ENCODE measurements at places on chromosomes 1 and 21.
A peak's percentile ranks its signal among the peaks of the same experiment; 100 is the strongest.

DNA sequence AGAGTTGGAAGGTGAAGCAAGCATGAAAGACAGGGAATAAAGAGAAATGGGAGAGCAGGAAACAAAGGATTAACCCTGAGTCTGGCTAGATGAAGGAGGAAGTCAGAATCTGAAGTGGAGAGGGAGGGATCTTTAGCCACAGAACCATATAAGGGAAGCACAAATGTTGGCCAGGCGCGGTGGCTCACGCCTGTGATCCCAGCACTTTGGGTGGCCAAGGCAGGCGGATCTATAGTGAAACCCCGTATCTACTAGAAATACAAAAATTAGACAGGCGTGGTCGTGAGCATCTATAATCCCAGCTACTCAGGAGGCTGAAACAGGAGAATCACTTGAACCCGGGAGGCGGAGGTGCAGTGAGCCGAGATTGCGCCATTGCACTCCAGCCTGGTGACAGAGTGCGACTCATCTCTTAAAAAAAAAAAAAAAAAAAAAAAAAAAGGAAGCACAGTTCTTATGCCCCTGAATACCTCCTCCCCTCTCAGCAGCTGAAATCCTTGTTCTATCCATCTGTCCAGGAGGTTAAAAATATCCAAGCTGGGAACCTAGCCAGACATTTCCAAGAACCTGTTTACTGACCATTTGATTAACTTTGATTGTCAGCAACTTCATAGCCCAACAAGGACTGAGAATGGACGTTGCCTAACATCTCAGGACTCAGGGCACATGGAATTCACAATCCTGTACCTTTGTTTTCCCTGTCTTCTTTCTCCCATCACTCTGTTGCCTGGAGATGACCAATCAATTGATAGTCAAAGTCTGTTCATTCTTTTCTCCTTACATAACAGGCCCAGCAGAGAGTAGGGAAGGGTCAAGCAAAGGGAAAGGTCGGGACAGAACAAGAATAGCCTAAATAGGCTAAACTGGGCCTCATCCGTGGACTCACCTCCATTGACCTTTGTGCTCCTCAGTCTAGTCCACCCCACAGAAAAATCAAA lies 10.6 kb downstream of the TXNIP start:
- peak; percentile 97 for DNase-seq

- peak; percentile 50 for DNase-seq
Measured at GRCh38 chr1:30911059-30911954, 2.7 kb upstream of the SDC3 start.

DNA sequence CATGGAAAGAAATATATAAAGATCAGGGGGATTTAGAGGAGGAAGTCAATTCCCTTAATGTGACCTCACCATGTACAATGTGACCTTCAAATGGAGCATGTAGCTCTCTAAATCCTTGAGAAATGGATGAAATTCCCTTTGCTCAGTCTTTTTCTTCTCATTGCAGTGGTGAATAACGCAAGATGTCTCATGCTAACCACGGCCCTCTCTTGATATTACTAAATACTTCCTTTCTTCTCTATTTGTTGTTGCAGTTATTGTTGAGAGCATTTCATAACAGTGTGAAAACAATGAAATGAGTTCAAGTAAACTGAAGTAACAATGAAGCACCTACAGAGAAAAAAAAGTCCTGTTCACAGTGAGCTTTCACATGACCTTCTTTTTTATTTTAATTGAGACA lies 55.6 kb downstream of the ZNF281 start:
- DNase-seq = no peak

GRCh38 chr21:26079366-26079765 lies 91.2 kb downstream of the APP start:
- DNase-seq = no peak

DNA sequence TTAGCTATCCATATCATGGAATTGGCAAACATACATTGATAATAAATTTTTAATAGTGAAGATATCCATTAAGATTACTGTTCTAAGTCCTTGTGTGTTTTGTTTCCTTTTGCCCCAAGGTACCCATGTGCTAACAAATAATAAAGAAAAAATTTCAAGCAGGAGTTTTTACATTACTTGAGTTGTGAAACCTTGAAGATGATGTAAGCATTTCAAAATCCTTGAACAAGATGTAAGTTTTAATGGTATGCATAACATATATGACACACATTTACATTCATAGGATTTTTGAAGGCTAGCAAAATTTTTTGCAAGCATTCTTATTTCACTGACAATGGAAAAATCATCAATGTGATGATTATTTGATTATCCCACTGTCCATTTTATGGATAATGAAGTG lies 10.9 kb upstream of the ELAVL4 start:
- DNase-seq = no peak

DNA sequence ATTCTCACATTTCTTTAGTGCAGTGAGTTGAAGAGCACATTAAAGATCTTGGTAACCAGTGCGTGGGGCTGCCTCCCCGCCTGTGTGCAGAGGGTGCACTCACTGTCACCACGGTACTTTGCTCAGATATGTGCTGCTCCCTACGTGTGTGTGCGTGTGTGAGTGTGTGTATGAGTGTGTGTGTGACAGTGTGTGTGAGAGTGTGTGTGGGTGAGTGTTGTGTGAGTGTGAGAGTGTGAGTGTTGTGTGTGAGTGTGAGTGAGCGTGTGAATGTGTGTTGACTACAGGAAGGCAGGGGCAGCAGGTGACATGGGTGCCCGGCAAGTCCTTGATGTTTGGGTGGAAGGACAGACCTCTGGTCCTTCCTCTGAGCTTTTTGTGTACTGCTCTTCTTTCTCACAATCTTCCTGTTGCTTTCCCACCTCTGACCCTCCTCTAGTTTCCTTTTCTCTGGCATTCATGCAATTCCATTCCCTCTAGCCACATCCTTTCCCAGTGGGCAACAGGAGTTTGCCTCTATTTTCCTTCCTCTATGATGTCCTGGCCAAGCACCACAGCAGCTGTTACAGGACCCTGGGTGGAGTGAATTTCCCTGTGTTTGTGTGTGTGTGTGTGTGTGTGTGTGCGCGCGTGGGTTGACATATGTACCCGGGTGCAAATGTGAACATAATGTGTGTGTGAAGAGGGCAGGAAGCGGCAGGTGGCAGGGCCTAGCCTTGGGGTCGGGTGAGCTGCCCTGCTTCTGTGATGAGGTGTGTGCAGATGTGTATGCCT lies 19.8 kb downstream of the LHX4 start:
- no peak for DNase-seq

- no peak for DNase-seq
Measured at GRCh38 chr1:54421101-54421504, 14.9 kb upstream of the SSBP3 start.

GRCh38 chr1:186976700-186977099 lies 148.0 kb downstream of the PLA2G4A start:
- no peak for DNase-seq

DNA sequence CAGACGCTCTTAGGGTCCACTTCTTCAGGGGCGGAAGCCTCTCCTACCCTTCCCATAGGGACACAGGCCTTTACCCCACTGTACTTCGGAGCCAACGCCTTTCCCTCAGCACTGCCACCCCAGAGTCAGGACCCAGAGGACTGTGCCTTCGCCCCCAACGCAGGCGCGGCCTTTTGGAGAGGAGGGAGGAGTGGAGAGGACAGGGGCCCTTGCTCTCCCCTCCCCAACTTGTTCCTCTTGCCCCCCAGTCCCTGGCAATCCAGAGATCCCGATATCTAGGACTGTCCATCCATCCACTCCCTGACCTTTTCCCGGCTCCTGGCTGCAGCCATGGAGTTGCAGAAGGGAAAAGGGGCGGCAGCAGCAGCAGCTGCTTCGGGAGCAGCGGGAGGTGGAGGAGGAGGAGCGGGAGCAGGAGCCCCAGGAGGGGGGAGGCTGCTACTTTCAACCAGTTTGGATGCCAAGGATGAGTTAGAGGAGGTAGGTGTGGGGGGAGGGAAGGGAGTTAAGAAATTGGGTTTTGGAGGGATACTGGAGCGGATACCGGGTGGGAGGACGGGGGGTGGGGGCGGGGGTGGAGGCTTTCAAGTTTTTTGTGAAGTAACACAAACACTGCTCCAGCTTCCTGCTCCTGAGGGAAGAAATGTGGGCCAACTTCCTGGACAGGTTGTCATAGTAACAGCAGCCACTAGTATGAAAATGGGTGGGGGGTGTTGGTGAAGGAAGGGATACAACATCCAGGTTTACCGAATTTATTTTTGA lies 636 bp downstream of the INTS3 start:
- DNase-seq = no peak

GRCh38 chr1:214824763-214825162 lies 221.8 kb downstream of the CENPF start:
- no peak for DNase-seq

DNA sequence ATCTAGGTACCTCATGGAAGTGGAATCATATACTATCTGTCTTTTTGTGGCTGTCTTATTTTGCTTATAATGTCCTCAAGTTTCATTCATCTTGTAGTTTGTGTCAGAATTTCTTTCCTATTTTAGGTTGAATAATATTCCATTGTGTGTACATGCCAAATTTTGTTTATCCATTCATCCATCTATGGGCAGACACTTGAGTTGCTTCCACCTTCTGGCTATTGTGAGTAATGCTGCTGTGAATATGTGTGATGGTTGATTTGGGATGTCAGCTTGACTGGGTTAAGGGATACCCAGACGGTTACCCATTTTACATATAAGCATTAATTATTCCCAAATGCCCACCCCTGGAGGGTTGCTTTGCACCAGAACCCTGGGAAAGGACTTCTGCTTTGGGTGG lies 477.5 kb downstream of the PTPRU start:
- DNase-seq = no peak

DNA sequence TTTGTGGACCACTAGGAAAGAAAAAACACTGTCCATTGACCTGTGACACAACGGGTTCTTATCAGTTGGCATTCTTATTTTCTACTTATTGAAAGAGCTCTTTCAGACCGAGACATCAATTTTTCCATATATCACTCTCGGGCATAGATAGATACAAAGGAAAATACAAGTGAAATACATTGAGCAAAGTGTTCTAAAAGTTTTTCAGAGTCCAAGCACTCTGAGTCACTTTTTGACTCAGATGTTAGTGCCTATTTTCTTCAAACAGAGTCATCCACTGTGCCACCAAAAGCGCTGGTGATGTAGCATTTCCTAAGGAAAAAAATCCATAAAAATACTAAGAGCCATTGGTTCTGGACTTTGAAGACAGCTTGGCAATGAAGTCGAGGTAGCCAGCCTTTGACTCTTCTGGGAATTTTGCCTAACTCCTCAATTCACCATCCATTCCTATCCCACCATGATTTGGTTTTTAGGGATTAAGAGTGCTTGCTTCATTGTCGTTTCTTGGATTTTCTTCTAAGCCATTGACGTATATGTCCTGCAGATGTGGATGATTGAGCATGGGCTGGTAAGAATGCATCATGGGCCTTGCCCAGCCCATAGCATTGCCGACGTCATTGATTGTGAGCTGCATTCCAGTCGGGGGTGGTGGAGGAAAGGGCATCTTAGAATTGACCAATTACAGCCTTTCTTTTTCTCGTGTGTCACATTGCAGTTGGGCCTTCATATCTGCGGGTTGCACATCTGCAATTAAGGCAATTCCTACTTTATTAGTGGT lies 10.6 kb downstream of the GALNT2 start:
- no peak for DNase-seq

GRCh38 chr1:157181790-157182189 lies 43.6 kb upstream of the ETV3 start:
- no peak for DNase-seq

- no peak for DNase-seq
Measured at GRCh38 chr1:206002871-206003801, at the start of gene RAB7B. Gene RAB7B (minus strand): TSS chr1:206003395. CDS start chr1:205994135, 9,260 bp downstream.

DNA sequence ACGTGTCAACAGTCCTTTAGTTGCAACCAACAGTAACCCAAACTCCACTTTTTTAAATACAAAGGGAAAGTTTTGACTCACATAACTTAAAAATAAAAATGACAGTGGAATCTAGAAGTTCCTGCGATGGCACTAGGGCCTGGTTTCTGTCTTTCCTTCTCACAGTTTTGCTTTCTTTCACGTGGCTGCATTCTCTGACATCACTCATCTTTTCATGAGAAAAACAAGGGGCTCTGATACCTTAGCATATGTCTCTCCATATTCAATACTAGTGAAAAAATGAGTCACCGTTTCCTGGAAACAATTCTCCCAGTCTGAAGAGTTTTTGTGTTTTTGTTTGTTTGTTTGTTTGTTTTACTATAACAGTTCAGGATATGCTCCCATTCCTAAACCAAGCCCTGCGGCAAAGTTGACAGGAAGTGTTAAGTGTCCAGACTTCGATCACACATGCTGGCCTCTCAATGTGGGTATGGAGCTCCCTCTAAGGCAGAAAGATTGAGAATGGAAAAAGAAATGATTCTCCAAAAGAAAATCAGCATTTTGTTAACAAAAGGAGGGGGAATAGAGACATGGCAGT lies 483.3 kb downstream of the TTLL7 start:
- no peak for DNase-seq

- DNase-seq = no peak
Measured at GRCh38 chr1:32743380-32744070, 41.0 kb upstream of the SYNC start.

GRCh38 chr1:232627645-232628334 lies 2.1 kb downstream of the SIPA1L2 start:
- DNase-seq = peak; percentile 73

DNA sequence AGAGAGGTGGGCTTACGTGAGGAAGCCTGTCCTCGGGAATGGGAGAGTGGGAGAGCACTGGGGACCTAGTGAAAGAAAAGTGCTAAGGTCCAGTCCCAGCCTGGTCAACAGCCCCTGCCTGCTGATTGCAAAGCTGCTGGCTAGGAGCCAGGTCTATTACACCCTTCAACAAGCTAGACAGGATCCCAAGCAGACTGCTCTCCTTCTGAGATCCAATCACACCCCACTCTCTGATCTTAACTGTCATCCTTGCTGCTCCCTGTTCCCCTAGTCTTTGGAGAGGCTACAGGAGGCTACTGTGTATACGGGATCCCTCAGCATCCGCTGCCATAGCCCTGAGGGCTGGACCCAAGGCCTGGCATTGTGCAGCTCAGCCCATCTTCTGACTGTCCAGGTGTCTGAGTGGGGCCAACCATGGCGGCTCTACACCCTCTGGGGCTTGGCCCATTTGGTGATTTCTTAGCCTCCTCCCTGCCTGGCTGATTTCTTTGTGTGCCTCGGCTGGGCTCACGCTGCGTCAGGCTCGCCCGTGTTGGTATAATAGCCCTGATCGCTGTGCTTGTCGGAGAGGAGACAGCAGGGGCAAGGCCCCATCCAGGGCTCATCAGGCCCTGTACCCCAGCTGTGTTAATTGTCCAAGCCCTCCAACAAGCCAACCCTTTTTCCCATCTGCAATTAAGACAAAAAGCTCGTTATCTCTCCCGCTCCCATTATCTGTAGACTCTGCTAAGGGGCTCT lies 43.9 kb downstream of the NAV1 start:
- no peak for DNase-seq
